ENCODE measurements at places on chromosomes 1 and 21.
A peak's percentile ranks its signal among the peaks of the same experiment; 100 is the strongest.

DNA sequence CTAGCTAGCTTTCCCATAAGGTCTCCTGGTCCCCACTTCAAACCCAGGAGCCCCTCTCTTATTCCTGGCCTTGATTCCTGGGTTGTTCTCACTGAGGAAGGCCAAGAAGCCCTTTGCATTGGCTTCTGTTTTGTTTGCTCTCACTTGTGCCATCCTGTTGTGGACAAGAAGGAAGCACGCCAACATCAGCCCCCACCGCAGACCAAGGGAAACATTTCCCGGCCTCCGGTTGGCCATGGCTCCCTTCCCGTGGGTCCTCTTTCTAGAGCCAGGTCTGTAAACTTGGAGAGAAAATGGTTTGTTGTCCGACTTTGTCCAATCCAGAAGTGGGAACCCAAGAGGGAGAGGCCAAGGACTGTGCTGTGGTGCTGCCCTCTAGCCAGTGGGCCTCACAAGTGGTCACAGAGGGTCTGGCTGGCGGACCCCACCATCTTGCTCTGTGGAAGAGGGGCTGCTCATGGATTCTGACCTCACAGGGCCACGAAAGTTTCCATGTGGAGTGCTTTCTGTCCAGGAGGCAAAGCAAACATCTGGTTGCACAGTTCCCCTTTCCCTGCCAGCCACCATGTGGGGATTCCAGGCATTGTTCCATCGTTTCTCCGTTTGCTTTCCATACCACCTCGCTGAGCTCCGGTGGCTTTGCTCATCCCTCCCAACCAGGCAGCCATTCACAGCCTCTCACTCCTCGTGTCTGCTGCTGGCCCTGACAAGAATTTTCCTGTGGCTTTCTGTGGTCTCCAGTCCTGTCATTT lies 18.9 kb upstream of the TENT5C start:
- DNase-seq = no peak

DNA sequence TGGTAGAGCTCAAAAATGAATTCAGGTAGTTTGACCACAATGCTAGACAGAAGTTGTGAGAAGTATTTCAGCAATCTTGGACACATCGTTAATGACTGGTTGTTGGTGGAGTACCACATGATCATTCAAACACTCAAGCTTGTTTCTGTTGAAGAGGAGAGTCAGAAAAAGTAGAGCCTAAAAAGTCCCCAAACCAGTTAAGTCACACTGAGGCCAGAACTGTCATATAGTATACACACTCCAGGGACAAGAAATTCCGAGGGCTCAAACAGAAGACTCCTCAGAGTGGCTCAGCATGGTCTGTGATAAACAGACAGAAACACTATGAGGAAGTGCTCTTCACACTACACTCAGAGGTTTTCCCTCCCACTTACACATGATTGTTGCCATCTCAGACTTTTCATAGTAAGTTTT lies 5.8 kb downstream of the TRIM33 start:
- no peak for DNase-seq

DNA sequence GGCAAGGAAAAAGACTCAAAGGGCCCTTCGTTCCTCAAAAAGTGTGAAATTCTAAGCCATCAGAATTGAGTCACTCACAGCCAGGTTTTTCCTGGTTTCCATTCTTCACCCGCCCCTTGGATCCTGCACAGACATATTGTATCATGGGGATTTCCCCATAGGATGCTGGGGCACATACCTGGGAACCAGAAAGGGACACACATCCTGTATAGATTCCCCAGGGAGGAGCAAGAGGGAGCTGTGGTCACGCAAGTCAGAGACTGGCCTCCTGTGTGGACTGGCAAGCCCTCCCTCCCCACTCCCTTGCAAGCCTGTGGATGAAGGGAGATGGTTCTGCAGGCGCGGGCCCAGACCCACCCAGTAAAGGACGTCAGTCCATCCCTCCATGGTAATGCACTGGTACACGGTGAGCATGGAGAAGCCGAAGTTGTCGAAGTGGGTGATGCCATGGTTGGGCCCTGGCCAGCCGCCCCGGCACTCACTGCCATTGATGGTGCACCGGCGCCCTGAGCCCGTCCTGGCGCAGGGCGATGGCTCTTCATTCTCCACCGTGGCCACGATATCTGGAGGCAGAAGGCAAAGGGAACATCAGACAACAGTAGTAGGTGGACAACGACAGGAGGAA lies 23.2 kb downstream of the CACNA1S start:
- DNase-seq = peak; percentile 14

DNA sequence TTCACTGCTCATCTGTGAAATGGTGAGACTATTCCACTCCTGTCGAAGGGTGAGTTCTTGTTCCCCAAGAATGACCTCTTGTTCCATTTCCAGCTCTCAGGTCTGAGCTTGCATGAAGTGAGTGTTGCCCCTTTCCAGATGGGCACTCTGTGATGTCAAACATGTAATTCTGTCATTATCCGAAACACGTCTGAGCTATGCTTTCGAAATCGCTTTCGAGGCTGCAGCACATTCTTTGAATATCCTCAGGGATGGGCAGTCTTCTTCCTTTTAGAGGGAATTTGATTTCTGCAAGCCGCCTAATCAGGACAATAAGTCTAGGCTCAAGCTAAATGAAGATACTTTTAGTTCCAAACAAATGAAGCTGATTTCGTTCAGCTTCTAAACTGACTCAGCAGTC lies 15.1 kb downstream of the NFASC start:
- no peak for DNase-seq

- no peak for DNase-seq
These were observed 45.5 kb downstream of the TGFB2 start for GRCh38 chr1:218390618-218391017.

- no peak for DNase-seq
These were observed 879.9 kb downstream of the AMY1C start for GRCh38 chr1:104629589-104629988.

DNA sequence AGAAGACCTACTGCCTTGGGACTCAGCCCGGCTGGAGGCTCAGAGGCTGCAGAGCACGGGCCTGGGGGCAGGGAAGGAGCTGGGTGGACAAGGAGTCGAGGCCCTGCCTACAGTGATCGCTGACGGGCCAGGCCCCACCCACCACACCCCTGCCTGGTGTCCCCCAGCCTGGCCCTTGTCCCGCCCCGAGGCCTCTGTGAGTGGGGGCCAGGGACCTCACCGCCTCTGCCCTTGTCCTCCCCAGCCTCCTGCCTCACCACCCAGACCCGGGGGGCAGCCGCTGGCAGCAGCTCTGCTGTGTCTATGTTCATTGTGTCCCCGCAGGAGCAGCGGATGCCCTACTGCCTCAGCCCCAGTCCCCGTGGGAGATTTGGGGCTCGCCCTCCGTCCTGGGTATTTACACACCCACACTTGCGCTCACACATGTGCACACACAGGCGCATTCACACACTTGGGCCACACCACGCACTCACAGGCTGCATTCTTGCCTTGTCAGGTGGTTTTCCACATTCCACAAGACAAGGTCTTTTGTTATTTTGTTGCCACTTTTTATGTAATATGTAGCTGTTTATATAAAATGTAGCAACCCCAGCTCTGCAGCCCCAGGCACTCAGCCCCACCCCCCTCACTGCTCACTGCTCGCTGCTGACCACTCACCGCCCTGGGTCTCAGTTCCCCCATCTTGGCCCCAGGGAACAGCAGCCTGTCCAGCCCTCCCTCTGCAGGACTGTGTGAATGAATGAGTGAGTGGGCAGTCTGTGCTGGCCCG lies 7.3 kb downstream of the PFKL start:
- no peak for DNase-seq

GRCh38 chr1:19676438-19676922 lies 11.8 kb downstream of the HTR6 start:
- peak; percentile 79 for DNase-seq
